NCI-H1930 (cell line): ENCODE measurements at places on chromosomes 5 and 9.

- no peak for DNase-seq
Measured at GRCh38 chr5:93596676-93597490, 13.9 kb downstream of the NR2F1 start.

GRCh38 chr9:4959031-4959430, 26.0 kb upstream of the JAK2 start:
- no peak for DNase-seq

DNA sequence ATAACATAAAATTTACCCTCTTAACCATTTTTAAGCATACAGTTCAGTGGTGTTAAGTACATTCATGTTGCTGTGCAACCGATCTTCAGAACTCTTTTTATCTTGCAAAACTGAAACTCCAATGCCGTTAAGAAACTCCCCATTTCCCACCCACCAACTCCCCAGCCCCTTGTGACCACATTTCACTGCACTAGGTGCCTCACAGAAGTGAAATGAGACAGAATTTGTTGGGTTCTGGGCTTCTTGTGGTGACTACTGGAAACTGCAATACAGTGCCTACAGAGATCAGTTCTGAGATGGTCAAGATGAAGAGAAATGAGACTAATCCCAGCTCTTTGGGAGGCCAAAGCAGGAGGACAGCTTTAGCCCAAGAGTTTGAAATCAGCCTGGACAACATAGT, 202.1 kb upstream of the SLC30A5 start:
- DNase-seq = no peak

- DNase-seq = no peak
Measured at GRCh38 chr5:54986269-54986654, 869 bp upstream of the ESM1 start.

- no peak for DNase-seq
Measured at GRCh38 chr5:142201471-142201887, 92.9 kb downstream of the NDFIP1 start.

DNA sequence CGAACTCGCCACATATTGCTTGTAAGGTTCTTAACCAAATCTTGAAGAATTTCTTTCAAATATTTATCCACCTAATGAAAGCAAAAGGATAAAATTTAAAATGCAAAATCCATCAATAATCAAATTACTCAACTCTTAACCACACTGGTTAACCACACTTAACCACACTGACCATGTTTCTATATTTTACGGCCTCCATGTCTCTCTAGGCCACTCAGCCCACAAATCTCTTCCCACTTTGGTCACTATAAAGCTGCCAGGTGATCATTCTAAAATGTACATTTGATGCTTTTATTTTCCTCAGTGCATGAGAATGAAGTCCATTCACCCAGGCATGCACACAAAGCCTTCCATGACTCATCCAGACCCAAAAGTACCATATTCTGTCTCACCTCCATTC, 56.4 kb upstream of the OR2K2 start:
- DNase-seq = no peak

DNA sequence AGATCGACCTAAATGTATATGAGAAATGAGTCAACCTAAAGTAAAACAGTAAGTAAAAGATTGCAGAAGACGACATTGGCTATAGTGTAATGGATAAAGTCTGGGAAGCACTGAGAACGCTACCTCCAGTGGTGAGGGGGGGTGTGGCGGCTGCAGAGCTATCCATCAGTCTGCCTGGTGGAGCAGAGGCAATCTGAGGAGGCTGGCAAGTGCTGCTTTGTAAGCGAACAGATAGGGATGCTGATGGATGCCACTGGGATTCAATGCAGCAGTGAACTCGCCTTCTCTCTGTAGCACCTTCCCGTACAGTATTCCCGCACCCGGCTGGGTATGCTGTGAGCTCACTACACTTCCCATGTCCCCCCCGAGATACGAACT, 261.5 kb downstream of the NSG2 start:
- DNase-seq = no peak

GRCh38 chr9:75491533-75491932, 398.9 kb upstream of the PCSK5 start:
- DNase-seq = no peak

DNA sequence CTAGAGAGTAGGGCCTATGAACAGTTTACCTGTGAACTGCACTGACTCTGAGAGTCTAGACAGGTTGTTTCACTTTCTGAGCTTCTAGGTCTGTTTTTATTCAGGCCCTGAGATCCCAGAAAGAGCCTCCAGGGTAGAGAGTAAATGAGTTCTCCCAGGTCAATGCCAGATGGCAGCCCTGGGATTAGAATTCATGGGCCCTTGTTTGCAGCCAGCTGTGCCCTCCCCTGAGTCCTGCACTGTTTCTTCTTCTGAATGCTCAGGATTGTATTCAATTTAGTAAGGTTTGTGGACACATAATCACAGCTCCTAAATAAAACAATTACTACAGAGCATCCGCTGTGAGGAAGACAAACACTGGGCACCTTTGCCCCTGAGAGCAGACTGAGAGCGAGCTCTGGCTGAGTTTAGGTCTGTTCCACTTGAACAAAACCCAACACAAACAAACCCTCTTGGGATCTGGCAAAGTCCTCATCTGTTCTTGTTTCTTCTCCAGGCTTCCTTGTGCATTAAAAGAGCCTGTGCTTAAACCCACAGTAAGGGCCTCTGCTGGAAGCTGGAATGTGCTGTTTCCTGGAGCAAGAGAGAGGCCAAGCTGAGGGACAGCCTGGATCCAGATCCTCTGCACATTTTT, 29.9 kb downstream of the FAM219A start:
- no peak for DNase-seq

- no peak for DNase-seq
Measured at GRCh38 chr5:156595132-156595787, 254.8 kb upstream of the PPP1R2B start.

DNA sequence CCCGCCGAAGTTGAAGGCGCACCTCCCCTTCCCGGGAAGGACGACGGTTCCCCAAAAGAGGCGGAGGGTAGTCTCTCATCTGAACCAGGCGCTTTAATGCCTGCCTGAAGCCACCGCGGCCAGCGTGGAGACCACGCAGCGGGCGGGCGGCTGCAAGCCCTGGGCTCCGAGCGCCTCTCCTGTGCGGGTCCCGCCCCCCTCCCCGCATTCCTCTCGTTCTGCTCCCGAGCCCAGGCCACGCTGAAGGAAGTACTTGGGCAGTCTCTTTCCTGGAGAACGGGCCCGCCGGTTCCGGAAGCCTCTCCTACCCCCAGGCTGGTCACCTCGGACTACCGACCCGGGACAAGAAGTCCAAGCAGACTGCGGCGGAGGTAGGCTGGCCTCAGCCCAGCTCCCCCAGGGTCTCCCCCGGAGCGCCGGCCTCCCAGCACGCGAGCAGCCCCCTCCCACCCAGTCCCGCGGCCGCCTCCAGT, 571 bp downstream of the PPIC start:
- DNase-seq = peak; percentile 21

- no peak for DNase-seq
Measured at GRCh38 chr9:4497855-4498254, 7.6 kb downstream of the SLC1A1 start.

- DNase-seq = no peak
Measured at GRCh38 chr5:75552764-75553163, 41.1 kb downstream of the POLK start.

- no peak for DNase-seq
Measured at GRCh38 chr9:104866191-104866590, 61.8 kb downstream of the ABCA1 start.

DNA sequence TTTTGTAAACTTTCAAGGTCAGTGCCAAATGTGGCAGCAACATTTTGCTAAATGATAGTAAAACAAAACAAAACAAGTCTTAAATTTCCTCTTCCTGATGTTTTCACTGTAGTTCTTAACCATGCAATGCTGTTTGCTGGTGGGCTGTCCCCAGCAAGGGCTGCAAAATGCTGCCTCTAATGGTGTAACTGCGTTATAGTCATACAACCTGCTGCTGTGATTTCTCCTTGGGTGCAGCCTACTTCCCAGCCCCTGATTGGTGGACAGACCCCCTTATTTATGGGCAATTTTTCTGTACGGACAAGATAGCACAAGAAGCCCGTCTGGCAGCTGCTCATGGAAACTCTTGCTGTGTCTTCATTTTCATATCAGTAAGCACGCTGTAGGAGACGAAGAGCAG, 26.6 kb upstream of the PIP5K1B start:
- DNase-seq = no peak

DNA sequence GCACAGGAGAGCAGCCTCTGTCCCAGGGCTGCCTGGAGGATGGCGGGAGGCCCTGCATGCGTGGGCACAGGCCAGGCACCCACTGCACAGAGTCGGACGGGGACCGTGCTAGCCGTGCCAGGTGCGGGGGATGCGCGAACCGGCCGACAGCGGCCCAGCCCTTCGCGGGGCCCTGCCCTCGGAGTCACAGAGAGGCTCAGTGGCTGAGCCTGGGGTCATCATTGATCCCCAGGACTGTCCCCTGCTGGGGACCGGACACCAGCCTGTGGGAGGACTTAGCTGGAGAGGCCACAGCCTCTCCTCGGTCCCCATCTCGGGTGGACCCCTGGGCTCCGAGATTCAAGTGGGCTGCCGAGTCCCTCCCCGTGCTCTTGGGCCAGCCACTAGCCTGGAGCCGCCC, 19.1 kb upstream of the LAMC3 start:
- no peak for DNase-seq

DNA sequence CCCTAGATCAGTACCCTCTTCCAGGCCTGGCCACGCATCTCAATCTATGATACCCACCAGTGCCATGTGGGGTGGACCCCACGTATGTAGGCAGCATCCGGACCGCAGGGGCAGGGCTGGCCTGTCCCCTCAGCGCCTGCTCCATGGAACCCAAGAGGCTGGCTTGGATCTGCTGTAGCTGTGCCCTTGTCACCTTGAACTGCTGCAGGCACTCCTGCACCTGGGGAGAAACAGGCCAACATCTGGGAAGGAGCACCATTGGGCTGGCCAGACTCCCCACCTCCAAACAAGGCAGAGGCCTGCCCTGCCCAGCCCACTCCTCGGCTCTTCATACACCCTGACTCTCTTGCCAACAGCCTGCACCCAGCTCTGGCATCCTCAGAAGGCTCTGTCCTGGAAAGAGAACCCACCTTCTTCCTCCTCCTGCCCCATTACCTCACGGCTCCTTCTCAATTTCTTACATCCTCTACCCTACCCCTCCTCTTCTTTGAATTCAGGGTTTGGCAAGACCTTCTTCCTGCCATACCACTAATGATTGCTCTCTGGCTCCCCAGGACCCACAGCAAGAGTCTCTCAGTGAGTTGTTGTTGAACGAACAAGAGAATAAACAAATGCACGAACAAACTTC, 7.7 kb downstream of the HK3 start:
- DNase-seq = no peak

DNA sequence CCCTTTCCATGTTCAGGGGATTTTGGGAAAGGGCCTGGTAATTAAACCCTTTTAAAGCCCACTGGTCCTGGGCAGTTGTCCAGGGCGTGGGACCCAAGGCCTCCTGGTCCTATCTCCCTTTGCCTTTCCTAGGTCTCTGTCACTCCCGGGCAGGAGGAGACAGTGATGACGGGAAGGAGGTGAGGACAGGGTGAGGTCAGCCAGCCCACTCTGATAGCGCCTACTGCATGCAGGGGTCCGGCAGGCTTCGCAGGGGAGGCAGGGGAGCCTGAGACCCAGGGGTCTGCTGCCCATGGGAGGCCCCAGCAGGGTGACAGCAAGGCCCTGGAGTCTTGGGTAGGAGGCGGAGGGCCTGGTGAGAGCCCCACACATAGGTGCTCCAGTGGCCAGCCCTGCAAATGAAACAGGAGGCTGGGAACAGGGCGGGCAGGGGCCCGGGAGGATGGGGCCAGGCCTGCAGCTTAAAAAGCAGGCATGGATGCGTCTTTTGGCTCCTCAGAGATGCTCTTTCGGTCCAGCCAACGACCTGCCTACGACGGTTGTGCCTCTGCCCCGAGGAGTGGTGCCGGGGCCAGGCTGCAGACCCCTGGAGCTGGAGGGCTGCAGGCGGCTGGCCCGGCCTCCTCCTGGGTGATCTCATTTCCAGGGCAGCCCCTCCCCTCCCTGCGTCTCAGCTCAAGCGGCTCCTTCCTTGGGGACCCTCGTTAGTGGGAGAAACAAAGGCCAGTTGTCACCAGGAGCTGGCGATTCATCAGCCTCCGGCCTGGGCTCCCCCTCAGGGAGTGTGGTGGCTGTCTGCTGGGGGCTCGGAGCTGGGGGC, 6.7 kb upstream of the RXRA start:
- no peak for DNase-seq

DNA sequence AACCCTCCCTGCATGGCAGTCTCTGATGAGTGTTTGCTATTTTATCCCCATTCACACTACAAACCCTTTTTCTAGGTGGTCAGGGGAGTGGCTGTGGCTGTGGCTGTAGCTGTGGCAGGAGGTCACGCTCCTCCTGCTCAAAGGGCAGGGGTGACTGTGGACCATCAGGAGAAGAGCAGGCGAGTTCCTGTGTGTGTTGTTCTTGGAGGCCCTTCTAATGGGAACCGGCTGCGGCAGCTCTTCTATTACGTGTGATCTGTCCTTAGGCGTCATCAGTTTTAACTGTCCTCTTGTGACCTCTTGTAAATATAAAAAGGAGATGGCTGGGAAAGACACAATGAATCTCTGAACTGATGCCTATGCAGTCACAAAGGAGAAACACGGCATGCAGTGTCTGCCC, 65.1 kb downstream of the ANKH start:
- no peak for DNase-seq

GRCh38 chr9:85541876-85542275, 199.9 kb downstream of the AGTPBP1 start:
- no peak for DNase-seq

GRCh38 chr5:170440771-170441392, 51.7 kb upstream of the KCNMB1 start:
- DNase-seq = no peak

GRCh38 chr9:12735665-12736064, 39.2 kb upstream of the LURAP1L start:
- peak; percentile 22 for DNase-seq

- DNase-seq = no peak
Measured at GRCh38 chr5:31346896-31347551, 153.5 kb downstream of the CDH6 start.

DNA sequence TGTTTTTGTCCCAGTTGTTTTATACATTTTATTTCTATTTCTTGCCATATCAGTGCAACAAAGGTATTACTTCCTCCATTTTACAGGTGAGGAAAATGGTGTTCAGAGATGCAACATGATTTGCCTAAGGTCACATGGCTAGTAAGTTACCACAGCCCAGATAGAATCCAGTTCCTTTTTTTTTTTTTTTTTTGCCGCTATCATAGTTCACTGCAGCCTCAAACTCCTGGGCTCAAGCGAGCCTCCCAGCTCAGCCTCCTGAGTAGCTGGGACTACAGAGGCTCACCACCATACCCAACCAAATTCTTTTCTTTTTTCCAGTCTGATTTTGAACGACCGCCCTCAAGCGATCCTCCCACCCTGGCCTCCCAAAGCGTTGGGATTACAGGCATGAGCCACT, 480 bp upstream of the CCDC69 start:
- DNase-seq = no peak

- DNase-seq = no peak
Measured at GRCh38 chr5:54673523-54674225, 156.1 kb downstream of the SNX18 start.

DNA sequence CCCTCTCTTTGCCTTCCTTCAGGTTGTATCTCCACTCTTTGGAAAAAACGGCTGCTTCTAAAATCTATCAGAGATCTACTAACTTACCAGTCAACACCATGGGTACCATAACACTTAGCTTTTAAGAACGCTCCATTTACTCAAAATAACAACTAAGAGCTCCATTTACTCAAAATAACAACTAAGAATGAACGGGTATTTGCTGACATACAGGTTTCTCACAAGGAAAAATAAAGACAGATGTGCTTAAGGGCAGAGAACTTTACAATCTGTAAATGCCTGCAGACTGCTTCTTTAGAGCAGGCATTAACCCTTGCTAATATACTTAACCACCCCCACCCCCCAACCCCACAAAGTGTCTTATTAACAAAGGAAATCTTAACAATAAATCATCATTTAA, 2.8 kb downstream of the UBAP2 start:
- no peak for DNase-seq
